ENCODE measurements at places on chromosomes 1 and 21.

GRCh38 chr1:56671542-56671941, 26.4 kb downstream of the PRKAA2 start:
- DNase-seq: no peak

DNA sequence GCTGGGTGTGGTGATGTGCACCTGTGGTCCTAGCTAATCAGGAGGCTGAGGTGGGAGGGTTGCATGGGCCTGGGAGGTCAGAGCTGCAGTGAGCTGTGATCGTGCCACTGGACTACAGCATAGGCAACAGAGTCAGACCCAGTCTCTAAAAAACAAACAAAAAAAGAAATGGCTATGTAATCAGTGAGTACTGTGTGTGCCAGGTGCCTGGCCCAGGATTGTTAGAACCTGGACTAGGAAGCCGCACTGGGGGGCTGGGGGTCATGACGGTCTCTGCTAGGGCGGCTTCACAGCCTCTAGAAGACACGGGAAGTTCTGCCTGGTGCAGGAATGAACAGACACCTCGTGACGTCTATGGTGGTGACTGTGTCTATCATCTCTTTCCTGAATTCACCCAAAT, 8.5 kb downstream of the TMEM9 start:
- no peak for DNase-seq

GRCh38 chr1:196121181-196121580, 487.1 kb downstream of the KCNT2 start:
- DNase-seq: no peak

DNA sequence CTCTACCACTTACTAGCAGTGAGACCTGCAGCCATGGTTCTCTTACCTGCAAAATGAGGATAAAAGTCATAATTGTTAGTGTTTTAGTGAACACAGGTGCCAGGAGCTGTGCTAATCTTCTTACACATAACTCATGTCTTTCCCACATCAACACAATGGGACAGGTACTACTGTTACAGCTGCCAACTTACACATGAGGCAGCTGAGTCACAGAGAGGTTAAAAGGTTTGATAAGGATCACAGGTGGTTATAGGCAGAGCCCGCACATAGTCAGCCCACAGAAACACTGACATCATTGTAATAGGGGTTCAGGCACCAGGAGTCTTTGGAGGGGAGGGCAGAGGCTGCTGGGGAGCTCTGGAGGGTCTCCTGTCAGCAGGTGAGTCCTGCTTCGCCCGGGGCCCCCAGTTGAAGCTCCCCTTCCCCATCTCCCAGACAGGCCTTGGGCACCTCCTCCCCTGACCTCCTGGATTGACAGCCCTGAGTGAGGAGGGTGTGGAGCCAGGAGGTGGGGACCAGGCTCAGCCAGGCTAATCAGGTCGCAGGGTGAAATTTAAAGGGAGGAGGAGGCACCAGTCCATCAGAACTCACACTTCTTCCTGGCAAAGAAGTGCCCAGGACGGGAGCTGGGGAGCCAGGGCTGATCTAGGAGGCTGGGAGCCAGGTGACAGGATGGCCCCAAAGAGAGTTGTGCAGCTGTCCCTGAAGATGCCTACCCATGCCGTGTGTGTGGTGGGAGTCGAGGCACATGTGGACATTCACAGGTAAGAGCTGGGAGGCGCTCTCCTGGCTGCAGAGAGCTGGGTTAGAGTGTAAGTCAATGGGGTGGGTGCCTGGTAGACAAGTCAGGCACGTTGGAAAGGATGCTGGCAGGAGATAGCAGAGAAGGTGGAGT, at the start of gene PADI1:
Gene PADI1 (plus strand): TSS at position 583 of the 895 bp plus-strand sequence. CDS start 90 bp downstream, at position 673.
- no peak for DNase-seq

GRCh38 chr1:105343317-105343716, 1593.6 kb downstream of the AMY1C start:
- no peak for DNase-seq

- DNase-seq: peak; percentile 63
These were observed 65.3 kb downstream of the ZNF697 start for GRCh38 chr1:119582801-119583200.

GRCh38 chr1:56137521-56138505, 441.6 kb downstream of the PLPP3 start:
- no peak for DNase-seq

DNA sequence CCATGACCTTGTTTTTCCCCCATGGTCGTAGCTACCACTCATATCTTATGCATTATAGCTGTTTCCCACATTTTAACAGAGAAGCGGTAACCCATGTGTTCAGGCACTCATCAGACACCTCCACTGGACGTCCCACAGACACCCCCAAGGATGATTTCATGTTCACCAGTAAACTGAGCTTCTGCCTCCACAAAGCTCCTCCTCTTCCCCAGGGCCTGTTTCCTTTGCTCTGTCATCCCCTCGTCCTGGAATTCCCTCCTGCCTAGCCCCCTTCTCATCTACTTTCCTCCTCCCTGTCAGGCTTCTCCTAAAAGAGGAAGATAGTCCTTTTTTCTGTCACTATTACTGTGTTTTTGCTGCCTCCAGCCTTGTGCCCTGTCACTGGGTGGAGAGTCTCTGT, 111.2 kb downstream of the OMA1 start:
- no peak for DNase-seq

GRCh38 chr1:38848071-38848470, 11.5 kb downstream of the RRAGC start:
- no peak for DNase-seq
